Right lung (tissue), 10 donors: ENCODE measurements at places on chromosomes 2 and 18.

DNA sequence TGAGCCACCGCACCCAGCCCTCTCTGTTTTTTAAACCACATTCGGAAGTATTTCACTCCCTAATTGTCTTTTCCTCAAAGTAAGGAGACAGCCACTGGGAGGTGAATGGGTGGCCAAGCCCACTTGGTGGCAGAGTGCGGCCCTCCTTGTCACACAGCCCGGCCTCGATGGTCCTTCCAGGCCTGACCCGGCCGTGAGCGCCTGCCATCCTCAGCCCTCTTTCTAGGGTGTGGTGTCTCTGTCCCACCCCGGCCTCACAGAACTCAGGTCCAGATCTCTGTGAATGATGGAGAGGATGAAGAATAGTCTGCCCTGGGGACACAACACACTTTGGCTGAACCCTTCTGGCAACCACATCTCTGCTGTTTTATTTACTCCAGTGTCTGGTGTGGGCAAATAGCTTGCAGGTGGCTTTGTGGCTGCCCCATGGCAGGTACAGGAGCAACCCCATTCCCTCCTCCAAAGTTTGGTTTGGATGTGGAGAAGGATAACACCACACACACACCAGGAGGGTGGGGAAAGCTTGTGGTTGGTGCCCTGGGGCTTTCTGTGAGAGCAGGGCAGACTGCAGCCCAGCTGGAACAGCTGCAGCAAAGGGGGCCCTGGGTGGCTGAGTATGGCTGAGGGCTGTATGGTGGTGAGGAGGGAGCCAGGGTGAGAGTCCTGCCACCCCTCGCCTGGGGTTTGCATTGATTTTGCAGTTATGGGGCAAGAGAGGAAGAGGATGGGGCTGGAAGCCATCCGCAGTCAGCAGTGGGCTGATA, 88.6 kb downstream of the FAM168B start:
- no peak for DNase-seq

DNA sequence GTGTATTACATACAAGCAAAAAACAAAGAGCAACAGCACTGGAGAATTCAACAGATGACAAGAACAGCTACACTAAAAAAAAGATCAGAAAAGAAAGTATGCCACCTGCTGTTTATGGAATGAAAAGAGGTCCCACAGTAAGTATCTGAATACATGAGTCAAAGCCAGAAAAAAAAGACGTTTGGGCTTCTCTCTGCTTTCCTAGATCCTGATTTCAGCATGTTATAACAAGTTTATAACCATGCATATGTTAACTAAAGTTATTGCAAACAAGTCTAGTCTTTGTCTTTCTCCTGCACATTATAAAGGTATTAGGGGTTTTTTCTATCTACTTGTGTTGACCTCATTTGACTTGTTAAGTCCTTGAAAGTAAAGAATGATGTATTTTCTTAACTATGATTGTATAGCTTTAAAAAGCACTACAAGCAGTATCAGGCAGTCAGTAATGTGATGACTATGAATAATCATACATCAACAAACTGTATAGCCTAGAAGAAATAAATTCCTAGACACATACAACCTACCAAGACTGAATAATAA, 108.5 kb upstream of the COL5A2 start:
- peak; percentile 63 for DNase-seq

- no peak for DNase-seq
These were observed 7.3 kb downstream of the DES start for GRCh38 chr2:219425238-219426067.

DNA sequence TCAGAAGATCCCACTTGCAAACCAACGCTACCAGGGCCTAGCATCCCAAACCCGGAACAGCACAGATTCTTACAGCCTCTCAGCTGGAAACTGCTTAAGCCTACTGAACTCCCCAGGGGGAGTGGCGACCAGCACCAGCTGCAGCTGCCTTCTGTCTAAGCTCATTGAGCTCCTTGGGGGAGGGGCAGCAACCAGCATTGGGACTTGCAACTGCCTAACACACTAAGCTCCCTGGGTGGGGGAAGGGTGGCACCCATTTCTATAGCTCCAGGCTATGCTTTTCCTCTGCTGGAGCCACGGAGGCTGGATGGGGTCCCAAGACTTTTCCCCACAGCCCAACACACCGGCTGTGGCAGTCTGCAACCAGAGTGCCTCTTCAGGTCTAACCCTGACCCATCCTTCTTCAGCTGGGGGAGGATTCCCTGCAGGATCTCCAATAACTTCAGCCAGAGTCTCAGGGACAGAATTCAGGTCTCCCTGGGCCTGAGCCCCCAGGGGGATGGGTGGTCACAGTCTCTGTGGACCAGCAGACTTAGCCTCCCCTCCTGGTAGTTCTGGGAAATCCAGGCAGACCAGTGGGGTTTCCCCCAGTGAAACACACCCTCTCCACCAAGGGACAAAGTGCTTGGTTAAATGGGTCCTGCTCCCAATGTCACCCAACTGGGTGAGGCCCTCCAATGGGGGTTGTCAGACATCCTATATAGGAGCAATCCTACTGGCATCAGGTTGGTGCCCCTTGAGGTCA, 45.9 kb upstream of the ITGA4 start:
- DNase-seq, result no peak

DNA sequence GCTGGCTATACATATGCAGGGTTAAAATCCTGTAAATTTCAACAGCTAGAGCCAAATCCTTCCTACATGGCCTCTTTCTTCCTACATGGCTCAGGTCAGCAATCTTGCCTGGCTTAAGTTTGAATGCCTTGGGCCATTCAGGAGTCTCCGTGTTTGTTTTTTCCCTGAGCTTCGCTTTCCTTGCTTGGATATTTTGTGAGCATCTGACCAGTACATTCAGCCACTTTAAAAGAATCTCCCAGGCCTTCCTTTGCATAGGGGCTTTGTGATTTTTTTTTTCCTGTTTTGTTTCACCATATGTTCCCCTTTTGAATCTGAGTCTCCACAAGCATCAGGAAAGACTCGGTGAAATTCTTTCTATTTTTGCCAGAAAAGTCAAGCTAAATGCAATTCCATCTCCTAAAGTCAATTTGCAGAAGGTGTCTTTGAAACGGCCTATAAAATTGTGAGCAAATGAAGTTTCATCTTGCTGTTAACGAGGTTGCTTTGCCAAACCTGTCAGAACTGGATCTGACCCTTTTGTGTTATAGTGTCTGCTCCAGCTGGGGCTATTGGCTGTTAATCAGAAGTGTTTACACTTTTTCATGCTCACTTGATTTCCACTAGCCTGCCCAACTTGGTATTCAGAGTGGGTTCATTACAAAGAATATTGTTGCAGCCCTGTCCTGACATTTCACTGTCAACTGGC, 256.9 kb downstream of the DCC start:
- peak; percentile 82 for DNase-seq

- peak; percentile 24 for DNase-seq
These were observed 131.1 kb downstream of the AFF3 start for GRCh38 chr2:100011272-100011731.

DNA sequence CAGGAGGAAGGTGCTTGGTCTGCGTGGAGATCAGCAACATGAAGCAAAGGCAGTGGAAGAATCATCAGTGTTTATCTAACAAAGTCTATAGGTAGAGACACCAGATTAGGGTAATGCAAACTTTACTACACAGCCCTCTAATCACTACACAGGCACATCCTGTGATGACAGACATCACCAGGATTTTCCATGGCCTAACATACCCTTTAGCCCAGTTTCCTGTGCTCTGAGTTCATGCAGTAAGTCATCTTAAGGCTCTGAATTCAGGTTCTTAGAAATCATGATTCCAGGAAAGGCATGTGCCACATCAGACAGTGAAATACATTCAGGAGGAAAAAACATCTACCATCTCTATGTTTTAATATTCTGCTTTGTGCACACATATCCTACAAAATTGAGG, 708.5 kb upstream of the SLC8A1 start:
- DNase-seq, result no peak

- no peak for DNase-seq
These were observed 48.4 kb downstream of the MTERF4 start for GRCh38 chr2:241053576-241054251.

DNA sequence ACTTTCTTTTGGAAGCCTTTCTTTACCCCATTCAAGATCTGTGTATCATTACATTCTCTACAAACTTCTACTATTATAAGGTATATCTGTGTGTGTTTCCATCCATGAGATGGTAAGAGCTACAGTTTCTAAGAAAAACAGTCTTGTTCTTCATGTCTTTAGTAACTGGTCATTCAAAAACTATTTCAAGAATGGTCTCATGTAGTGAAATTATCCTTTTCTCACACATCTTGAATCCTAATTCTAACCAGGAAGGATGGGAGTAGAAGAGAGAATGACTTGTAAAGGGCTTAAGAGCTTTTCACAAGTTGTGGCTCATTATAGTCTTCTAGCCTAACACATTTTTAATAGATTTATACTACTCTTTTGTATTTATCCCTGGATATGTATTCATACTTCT, 47.3 kb downstream of the ROCK1 start:
- DNase-seq, result no peak

DNA sequence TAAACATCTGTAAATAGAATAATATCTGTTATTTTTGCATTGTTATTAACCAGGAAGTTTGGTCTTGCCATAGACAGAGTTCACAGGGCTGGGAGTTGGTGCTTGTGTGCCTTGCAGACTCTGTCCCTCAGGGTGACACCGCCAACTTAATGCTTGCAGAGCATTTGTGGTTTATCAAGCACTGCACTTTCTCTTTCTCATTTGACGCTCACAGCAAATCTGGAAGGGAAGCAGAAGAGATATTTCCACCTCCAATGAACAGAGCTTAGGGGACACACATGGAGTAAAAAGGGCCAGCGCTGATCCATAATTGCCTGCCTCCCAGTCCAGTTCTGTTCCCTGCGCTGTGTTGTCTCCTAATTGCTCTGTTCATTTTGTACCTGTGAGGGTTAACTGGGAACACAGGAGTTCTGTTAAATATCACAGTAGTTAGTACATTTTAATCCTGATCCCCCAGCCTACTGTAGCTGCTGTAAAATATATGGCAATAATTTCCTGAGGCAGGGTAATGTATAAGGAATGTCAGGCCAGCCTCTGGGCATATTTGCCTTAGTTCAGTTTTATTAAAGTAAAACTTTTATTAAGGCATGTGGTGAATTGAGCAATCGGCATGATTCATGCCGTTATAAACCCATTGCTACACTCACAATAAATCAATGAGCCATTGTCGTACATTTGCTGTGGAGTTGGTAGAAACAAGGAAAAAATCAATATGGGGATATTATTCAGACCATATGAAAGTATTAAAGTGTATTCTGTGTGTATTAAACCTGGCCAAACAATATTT, 182.5 kb upstream of the OSR1 start:
- DNase-seq, result no peak

- no peak for DNase-seq
These were observed 176.1 kb upstream of the KLF7 start for GRCh38 chr2:207341804-207342203.

DNA sequence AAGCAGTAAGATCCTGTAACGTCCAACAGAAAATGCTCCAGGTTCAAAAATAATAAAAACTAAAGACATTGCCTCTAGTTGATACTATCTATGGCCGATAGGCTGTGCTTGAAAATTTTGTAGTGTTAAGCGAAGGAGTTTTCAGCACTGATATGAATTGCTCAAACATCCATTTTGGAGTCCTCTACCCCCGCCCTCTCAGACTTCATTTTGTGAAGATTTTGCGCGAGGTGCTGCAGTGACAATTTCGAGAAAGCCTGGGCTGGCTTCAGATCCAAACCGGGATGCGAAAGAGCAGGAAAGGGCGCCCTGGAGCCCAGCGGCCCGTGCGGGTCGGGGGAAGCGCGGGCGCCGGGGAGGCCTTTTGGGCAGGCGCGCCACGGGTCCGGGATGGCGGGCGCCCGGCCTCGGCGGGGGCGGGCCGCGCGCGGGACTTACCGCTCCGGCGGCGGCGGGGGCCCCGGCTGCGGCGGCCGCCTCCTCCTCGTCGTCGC, 1.8 kb downstream of the SP3 start:
- peak; percentile 69 for DNase-seq
